ENCODE measurements at places on chromosomes 2 and 18. TPM values are rescaled to one million over a fixed set of nuclear protein-coding genes. Genes with fewer than 3 reads are reported as not detected.

IL36G gene
- total RNA-seq, result not detected

VWA3B gene
- total RNA-seq, result not detected

RAB17 gene
- total RNA-seq, result 0.81 TPM

DSC3 gene
- 12.2 TPM for total RNA-seq

HS6ST1 gene
- total RNA-seq, result 53.1 TPM

NT5C1B gene
- not detected for total RNA-seq

CFLAR gene
- total RNA-seq, result 48.2 TPM

GAL3ST2 gene
- not detected for total RNA-seq
